AG10803 (cell line): ENCODE measurements at places on chromosomes 7 and 10.

- no peak for DNase-seq
These were observed 37.7 kb upstream of the ZNF32 start for GRCh38 chr10:43686414-43686813.

DNA sequence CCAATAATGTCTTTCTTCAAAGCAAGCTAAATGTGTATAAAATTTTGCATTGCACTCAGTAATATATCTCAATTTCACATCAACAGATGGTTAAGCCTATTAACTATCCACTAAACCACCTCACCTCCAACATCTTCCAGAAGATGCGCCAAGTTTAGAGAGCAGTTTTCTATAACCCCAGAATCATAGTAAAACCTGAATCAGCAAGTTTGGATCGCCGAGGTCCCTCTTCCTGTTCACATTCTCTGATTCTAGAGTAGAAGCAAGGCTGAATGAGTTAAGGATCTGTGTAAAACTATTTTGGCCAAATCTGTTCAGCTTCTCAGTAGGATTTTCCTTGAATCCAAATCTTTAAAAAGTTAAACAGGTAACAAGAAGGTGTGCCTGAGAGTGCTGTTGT, 1.4 kb upstream of the FAM204A start:
- no peak for DNase-seq

- DNase-seq = no peak
These were observed 18.0 kb upstream of the VCL start for GRCh38 chr10:73979809-73980433.

DNA sequence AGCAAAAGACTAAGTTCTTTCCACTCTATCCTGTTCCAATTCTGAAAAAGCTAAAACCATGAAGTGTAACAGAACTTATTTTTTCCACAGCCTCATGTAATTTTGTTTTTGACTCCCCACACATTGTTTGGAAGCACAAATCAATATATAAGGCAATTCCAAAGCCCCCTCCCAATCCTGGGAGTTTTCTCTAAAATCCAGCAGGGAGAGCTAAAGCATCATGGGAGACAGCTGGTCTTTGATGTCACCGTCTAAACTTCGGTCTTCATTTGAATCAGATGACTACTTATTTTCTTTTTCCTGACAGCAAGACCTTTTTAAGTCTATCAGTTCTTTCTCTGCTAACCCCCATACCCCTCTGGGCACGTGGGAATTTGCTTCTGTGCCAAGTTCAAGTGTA, 33.3 kb upstream of the PON1 start:
- no peak for DNase-seq

DNA sequence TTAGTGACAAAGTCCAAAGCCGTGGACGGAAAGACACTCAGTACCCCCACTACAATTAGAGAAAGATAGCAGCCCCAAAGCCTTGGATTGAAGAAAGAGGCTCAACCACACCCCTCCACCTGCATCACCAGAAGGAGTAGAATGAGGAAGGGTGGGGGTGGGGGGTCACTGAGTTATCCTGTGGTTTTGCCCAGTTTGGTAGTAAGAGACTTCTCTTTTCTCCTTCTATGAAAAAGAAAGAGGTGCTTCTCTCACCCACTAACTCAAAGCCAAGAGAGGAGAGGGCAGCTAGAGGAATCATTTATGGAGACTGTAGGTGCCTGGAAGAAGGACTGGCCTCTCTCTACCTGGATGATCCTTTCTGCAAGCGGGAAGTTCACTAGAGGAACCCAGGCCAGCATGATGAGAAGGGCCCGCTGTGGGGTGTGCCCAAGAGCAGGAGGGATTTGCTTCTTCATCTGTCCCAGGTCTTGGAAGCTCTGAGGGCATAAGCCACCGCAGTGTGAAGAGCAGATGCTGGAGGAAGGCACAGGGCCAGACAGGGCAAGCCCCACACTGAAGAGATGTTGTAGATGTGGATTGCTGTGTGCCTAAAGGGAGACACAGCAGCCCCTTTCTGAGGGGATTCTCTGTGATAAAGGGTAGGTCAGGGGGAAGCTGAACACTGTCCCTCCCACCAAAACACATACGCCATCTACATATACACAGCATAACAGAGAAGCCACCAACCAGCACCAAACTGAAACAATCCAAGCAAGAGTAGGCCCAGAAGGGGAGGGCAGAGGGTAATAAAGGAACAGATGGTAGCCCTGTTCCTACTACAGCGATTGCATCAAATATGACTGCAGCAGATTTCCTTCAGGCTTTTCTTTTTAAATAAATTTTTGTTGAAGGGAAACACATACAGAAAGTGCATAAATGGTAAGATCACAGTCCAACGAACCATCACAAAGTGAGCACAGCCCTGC, 25.8 kb upstream of the LANCL2 start:
- DNase-seq = peak; percentile 6

- DNase-seq = no peak
These were observed 188.6 kb upstream of the IMMP2L start for GRCh38 chr7:111750878-111751277.

DNA sequence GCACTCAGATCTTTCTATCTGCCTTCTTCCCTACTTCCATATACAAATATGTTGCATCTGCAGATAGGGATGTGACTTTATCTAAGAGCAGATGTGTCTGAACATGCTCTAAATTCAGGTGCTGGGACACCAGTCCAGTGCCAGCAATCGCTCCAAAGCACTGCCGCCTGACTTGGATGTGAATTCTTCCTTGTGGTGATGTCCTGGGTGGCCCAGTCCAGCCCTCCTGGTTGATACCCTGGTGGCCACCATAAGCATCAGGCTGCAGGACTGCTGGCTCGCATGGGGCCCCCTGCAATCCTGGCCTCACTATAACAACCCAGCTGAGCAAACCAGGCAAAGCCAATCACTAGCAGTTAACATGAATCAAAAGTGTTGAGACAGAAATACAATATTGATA, 149.2 kb upstream of the PDE1C start:
- no peak for DNase-seq

DNA sequence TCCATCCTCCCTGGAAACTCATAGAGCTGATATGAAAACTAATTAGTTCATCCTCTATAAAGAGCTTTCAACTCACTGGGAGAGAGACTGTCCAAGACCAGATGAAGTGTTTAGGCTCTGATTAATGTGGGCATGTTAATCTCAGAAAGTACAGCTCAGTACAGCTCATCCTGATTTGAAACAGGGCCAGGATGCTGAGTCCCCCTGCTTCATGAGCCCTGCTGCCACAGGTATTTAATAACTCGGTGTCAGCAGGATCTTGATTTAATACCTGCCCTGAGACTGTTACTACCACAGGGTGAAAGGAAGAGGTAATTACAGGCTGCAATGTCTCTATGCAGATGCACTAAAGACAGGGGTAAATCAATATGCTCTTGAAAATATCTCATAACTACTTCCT, 10.8 kb downstream of the LMOD2 start:
- no peak for DNase-seq

- peak; percentile 92 for DNase-seq
These were observed at the start of gene DEPP1 for GRCh38 chr10:44978570-44979280. Gene DEPP1, minus strand, starts transcription at chr10:44978809. Its CDS starts 779 bp downstream, at chr10:44978030.

DNA sequence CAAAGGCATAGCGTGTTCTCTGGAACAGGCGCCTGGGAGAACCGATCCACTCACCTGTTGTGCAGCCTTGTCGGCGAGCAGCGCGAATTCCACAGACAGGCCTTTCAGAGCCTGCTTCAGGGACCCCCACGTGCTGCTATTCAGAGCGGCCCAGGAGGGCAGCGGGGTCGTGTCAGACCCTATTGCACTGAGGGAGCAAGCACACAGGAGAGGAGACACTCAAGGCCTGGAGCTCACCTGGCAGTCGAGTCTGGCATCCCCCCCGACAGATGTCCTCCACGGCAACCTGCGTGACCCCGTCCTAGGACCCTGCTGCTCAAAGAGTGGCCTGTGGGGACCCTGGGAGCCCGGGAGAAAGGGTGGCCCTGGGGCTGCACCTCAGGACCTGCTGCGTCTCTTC, 21.1 kb downstream of the NUDT1 start:
- no peak for DNase-seq

DNA sequence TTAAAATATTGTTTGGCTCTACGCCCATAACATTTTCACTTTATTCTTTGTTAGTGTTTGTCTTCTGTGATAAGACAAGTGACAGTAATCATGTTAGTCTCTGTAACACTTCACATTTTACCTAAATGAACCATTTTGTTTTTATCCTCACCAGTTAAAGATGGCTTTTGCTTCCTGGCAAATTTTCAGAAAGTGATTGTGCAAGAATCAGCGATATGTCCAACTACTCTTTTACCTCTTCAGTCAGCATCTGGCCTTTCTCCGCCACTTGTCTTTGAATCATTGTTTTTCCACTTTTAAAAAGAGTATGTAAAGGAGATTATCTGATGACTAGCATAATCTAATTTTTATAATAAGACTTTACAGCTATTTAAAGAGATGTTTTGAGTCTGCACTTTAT, 3.5 kb downstream of the DGKB start:
- no peak for DNase-seq

- no peak for DNase-seq
These were observed 13.7 kb upstream of the TRA2A start for GRCh38 chr7:23545493-23545892.

- DNase-seq = no peak
These were observed 38.1 kb upstream of the ARL4A start for GRCh38 chr7:12649348-12649747.

DNA sequence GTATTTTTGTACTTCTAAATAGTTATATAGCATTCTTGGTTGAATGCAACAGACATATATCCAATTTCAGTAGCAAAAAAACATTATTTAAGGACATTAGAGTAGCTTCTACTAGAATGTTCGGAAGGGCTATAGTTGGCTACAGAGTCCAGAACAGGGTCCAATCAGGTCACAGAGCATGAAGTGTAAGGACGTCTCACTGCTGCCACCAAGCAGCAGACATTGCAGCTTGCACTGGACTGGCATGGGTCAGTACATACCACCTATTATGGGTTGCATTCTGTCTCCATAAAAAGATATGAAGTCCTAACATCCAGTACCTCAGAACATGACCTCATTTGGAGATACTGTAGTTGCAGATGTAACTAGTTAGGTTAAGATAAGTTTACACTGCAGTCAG, 87.3 kb downstream of the LHFPL3 start:
- DNase-seq = no peak

GRCh38 chr7:138510003-138510402, 49.9 kb downstream of the TRIM24 start:
- DNase-seq = no peak

GRCh38 chr7:108648989-108649388, 79.3 kb downstream of the DNAJB9 start:
- DNase-seq = no peak

- DNase-seq = no peak
These were observed 59.7 kb upstream of the CDK14 start for GRCh38 chr7:90536449-90536848.

GRCh38 chr7:92621026-92621540, 30.9 kb upstream of the FAM133B start:
- DNase-seq = peak; percentile 95

DNA sequence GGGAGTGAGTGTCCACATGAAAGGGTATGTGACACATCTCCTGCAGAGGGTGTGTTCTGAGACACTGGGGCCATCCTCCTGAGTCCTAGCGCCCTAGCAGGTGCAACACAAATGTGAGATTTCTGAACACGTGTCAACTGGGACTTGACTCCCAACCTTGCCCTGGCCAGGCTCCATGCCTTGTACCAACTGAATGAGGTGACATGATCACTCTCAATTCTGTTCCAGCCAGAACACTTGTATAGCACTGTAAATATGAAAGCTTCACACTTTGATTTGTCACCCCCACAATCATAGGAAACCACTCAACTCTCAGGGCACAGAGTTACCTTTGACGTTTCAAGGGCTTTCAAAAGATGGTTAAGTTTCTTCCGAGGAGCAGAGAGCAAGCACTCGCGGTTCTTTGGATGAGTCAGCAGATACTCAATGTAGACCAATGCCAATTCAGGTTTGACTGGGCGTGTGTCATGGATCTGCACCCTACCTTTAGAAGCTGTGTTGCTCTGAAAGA, 48.6 kb downstream of the NCAPG2 start:
- DNase-seq = no peak

GRCh38 chr7:84568781-84569180, 374.2 kb upstream of the SEMA3A start:
- peak; percentile 26 for DNase-seq

- DNase-seq = no peak
These were observed 259.1 kb downstream of the PTPRN2 start for GRCh38 chr7:158328376-158329013.

- DNase-seq = peak; percentile 69
These were observed 35.3 kb downstream of the CHST3 start for GRCh38 chr10:71999360-72000072.

GRCh38 chr7:25565949-25566348, 337.7 kb upstream of the NPVF start:
- peak; percentile 69 for DNase-seq

- no peak for DNase-seq
These were observed 63.7 kb upstream of the BAIAP2L1 start for GRCh38 chr7:98464558-98464940.

DNA sequence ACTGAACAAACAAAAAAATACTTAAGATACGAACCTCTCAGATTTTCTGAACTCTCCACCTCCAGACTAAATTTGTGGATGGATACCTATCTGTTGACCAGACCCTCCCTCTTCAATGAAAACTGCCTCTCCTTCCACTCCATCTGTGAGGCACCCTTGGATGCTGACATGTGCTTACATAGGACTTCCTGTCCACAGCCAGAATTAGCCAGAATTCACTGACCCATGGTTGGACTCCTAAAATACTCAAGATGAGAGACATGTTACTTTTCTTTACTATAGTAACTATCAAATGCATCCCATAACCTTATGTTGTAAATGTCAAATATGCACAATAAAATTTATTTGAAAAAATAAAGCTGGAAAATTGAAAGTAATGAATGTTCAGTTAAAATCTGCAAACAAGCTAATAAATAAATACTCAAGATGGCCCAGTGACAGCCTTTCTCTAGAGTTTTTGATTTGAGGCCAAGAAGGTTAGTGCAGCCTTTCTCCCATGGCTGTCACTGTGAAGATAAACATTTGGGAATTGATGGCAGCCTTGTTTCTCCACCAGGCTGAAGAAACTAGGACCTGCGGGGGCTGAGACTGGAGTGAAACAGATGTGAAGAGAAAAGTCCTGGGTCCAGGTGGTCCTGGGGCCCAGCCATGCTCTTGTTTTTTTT, 287.0 kb downstream of the ZEB1 start:
- no peak for DNase-seq

- DNase-seq = no peak
These were observed 64.9 kb upstream of the C1QL3 start for GRCh38 chr10:16586358-16587138.

DNA sequence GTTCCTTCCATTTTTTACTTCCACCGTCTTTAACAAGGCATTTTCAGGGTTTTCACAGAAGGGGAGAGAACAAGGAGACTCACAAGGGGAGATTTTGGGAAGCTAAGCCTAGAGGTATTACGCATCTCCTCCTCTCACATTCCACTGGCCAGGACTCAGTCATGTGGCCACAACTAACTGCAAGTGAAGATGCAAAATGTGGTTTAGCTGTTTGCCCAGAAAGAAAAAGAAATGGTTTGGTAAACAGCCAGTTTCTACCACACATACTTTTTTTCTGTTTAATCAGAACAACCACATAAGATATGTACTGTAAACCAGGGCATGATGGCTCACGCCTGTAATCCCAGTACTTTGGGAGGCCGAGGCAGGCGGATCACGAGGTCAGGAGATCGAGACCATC, 21.4 kb upstream of the HELLS start:
- peak; percentile 77 for DNase-seq

GRCh38 chr10:4677296-4678021, 148.5 kb upstream of the AKR1E2 start:
- peak; percentile 48 for DNase-seq

GRCh38 chr10:5105626-5106025, 11.4 kb downstream of the AKR1C3 start:
- no peak for DNase-seq

- no peak for DNase-seq
These were observed 108.1 kb downstream of the CCDC71L start for GRCh38 chr7:106552645-106553445.
